ENCODE measurements at places on chromosomes 7 and 10.

- H3K36me3 ChIP-seq = no peaks in the 10 kb centered on the region
- no peak for DNase-seq
- no peak overlapping the region for H3K4me3 ChIP-seq
- no peak overlapping the region for H3K27ac ChIP-seq
Measured at GRCh38 chr7:147245274-147245673, 1128.7 kb downstream of the CNTNAP2 start.

- H3K4me1 ChIP-seq = no peaks in the 10 kb centered on the region
- H3K36me3 ChIP-seq = no peaks in the 10 kb centered on the region
- no peaks in the 10 kb centered on the region for H3K27me3 ChIP-seq
- no peak for DNase-seq
- no peak overlapping the region for H3K27ac ChIP-seq
- H3K4me3 ChIP-seq = no peak overlapping the region
Measured at GRCh38 chr10:118511711-118512110, 83.7 kb downstream of the PRLHR start.

DNA sequence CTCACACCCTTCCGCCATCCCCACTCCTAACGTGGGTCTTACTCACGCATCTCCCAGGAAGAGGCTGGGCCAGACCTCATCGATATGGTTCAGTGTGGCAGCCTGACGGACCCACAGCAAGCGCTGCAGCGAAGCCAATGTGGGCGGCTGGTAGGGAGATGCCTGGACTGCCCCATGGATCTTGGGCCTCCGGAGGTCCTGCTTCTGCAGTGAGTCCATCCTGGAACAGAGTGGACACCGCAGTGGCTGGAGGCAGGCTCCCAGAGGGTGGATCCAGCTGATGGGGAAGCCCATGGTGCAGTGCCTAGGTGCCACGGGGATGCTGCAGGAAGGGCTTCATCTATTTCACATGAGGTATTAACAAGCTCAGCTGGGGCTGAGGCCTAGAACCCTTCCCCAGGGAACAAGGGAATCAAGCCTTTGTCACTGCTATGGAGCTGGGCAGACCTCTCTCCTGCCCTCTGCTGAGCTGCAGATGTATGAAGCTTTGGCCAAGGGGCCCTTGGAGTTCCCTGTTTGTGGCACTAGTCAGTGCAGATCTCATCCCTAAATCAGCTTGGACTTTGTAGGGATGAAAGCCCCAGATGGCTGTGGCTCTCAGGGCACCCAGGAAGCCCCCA is 13.7 kb upstream of the SAMD8 start:
- no peaks in the 10 kb centered on the region for H3K36me3 ChIP-seq
- H3K4me3 ChIP-seq = no peak overlapping the region
- H3K27me3 ChIP-seq = no peaks in the 10 kb centered on the region
- DNase-seq = no peak

DNA sequence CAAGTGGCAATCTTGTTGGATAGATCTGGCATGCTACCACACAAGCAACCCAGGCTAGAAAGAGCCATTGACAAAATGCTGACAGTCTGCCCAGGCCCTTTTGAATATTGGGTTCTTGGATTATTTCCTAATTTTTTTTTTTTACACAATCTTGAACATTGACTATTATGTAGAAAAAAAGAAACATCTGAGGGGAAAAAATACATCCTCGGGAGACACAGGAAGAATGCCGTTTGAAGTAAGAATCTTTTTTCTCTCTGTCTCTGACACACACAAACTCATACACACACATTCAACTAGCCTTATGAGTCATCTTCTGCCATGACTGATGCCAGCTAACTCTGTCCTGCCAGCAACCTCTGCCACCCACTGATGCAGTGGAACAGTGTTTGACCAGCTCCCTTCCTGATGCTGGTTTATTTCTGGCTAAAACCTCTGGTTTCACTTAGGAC is 47.2 kb downstream of the SORBS1 start:
- H3K27ac ChIP-seq = peak overlapping the region; percentile 21
- no peaks in the 10 kb centered on the region for H3K36me3 ChIP-seq
- H3K27me3 ChIP-seq = no peaks in the 10 kb centered on the region
- H3K4me3 ChIP-seq = no peak overlapping the region

- no peaks in the 10 kb centered on the region for H3K27me3 ChIP-seq
- DNase-seq = no peak
- H3K4me3 ChIP-seq = no peak overlapping the region
- no peaks in the 10 kb centered on the region for H3K36me3 ChIP-seq
- no peaks in the 10 kb centered on the region for H3K4me1 ChIP-seq
- H3K27ac ChIP-seq = peak overlapping the region; percentile 73
Measured at GRCh38 chr7:15464667-15465121, 97.1 kb downstream of the AGMO start.

DNA sequence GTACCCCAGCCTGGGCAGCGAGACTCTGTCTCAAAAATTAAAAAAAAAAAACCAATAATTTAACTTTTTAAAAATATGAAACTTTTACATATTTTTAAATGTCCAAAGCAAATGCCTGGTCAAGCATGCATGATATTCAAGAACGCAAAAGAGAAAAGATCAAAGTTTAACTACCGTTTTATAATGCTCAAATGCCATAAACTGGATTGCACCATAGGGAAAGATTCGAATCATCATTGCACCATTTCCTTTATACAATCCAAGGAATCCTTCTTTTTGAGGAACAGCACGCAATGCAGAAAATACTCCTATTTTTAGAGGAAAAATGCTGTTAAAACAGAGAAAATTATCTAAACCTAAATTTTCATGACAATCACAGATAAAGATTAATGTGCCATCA is 20.9 kb downstream of the SLC25A16 start:
- no peak for DNase-seq
- no peaks in the 10 kb centered on the region for H3K36me3 ChIP-seq
- H3K4me3 ChIP-seq = no peak overlapping the region
- no peak overlapping the region for H3K27ac ChIP-seq

GRCh38 chr7:68733219-68734153 is 864.8 kb upstream of the AUTS2 start:
- H3K4me1 ChIP-seq = no peaks in the 10 kb centered on the region
- no peak overlapping the region for H3K27ac ChIP-seq
- H3K27me3 ChIP-seq = no peaks in the 10 kb centered on the region
- DNase-seq = no peak
- H3K4me3 ChIP-seq = no peak overlapping the region

GRCh38 chr10:44557596-44558191 is 172.8 kb upstream of the CXCL12 start:
- no peaks in the 10 kb centered on the region for H3K27me3 ChIP-seq
- no peaks in the 10 kb centered on the region for H3K36me3 ChIP-seq
- DNase-seq = no peak
- no peak overlapping the region for H3K27ac ChIP-seq
- H3K4me3 ChIP-seq = no peak overlapping the region

DNA sequence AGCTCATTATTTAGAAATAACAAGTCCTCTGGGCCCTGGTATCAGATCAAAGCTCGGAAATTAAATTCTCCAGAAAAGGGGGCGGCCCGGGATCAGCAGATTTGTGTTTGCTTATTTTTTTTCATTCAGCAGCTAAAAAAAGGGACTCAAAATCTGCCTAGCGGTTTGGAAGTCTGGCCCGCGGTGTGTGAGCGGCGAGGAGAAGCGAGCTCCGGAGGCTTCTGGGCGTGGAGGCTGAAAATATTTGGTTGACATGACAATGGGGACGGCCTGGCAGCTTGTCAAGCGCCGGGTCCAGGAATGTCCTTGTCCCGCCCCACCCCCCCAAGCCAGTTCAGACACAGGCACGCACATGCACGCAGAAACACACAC is 43.4 kb downstream of the FOXL3 start:
- H3K27ac ChIP-seq = peak overlapping the region; percentile 79
- DNase-seq = no peak
- no peaks in the 10 kb centered on the region for H3K36me3 ChIP-seq
- H3K4me1 ChIP-seq = peaks cover 27% of the 10 kb centered on the region

GRCh38 chr10:64037071-64037661 is 516.0 kb downstream of the REEP3 start:
- H3K27ac ChIP-seq = no peak overlapping the region
- peaks cover 4% of the 10 kb centered on the region for H3K27me3 ChIP-seq
- no peaks in the 10 kb centered on the region for H3K4me1 ChIP-seq
- no peaks in the 10 kb centered on the region for H3K36me3 ChIP-seq
- DNase-seq = no peak

DNA sequence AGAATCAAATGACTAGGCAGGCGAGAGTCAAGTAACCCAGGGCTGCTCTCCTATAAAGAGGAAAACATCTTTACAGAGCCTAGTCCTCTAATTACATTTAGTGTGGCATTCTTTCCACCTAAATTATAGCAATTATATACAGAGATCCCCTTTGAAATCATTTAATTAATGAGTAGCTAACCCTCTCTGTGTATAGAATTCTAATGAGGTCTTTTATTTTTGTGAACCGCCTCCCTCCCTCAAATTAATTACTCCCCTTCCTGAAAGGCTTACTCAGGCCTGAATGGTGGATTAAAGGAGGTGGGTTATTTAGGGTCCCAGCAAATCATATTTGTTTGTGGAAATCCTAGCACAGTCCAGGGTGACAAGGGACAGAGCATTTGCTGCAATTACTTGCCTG is 551.8 kb downstream of the SORCS3 start:
- no peak overlapping the region for H3K27ac ChIP-seq
- H3K4me1 ChIP-seq = no peaks in the 10 kb centered on the region
- H3K27me3 ChIP-seq = no peaks in the 10 kb centered on the region
- no peaks in the 10 kb centered on the region for H3K36me3 ChIP-seq

DNA sequence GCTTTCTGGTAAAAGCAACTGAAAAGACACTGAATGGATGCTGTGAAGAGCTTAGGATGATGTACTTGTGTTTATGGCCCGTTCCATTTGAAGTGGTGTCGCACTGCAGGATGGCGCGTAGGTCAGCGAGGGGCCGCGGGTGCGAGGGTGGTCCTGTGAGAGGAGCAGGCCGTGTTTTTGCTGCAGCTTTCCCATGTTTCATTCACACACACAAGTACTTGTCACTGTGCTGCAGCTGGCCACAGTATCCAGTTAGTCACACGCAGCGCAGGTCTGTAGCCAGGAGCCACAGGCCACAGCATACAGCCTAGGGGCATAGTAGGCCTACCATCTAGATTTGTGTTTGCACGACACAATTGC is 23.2 kb downstream of the WIPI2 start:
- H3K36me3 ChIP-seq = peaks cover 3% of the 10 kb centered on the region
- no peak for DNase-seq
- no peaks in the 10 kb centered on the region for H3K4me1 ChIP-seq
- H3K4me3 ChIP-seq = no peak overlapping the region

- H3K4me3 ChIP-seq = no peak overlapping the region
- no peaks in the 10 kb centered on the region for H3K36me3 ChIP-seq
- H3K27me3 ChIP-seq = no peaks in the 10 kb centered on the region
- no peak for DNase-seq
Measured at GRCh38 chr10:125174360-125174759, 14.0 kb upstream of the CTBP2 start.

- H3K27me3 ChIP-seq = no peaks in the 10 kb centered on the region
- H3K27ac ChIP-seq = no peak overlapping the region
- H3K4me1 ChIP-seq = no peaks in the 10 kb centered on the region
- no peak overlapping the region for H3K4me3 ChIP-seq
- no peak for DNase-seq
Measured at GRCh38 chr7:33185786-33186185, 56.4 kb downstream of the BBS9 start.

DNA sequence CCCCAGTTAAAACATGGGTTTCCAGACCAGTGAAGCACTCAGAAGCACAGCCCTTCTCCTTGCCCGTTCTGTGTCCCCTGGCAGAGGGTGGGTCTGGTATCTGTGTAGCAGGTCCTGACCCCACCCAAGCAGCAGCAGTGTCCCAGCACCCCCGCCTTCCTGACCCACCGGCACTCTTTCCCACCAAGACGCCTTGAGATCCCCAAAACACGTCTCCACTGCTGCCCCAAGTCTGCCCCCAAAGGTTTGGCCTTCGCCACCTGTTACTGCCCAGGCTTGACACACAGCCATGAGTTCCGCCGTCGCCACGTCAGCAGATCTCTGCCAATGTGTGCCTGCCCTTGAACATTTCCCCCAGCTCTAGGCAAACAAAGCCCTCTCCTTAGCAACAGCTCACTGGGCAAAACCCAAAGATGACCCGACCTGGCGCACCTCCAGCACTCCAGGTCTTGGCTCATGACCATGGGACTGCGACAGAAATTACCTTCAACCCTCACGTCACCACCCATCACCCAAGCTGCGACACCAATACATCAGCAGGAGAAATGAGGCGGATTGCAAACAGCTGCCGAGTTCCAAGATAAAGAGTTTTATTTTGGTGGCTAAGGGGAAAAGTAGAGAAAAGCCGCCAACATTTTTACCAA is 75.6 kb downstream of the CTBP2 start:
- no peaks in the 10 kb centered on the region for H3K36me3 ChIP-seq
- peak overlapping the region; percentile 51 for H3K27ac ChIP-seq

GRCh38 chr7:140229591-140230515 is 53.1 kb upstream of the KDM7A start:
- H3K36me3 ChIP-seq = no peaks in the 10 kb centered on the region
- no peak for DNase-seq
- peak overlapping the region; percentile 54 for H3K4me3 ChIP-seq

DNA sequence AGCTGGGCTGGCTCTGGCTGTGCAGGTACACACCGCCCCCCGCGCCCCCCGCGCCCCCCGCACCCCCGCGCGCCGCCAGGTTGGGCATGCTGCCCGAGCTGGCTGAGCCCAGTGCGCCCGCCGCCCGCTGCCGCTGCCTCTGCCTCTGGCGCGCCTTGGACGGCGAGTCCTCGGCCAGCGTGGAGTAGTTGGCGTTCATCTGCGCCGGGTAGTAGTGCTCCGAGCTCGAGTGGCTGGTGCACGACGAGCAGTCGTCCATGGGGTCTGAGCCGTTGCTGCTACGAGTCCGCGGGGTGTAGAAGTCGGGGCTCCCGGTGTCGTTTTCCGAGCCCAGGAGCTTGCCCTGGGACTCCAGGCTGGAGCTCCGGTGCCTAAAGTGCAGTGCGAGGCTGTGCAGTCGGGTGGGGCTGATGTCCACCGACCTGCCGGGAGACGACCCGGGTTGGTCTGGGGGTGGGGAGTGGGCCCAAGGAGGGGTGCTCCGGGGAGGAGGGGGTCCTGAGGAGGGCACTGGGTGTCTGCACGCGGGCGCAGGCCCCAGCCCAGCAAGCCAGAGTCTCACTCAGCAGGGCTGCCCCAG is 70.4 kb downstream of the PRPF18 start:
- peaks cover 11% of the 10 kb centered on the region for H3K4me1 ChIP-seq
- H3K27me3 ChIP-seq = no peaks in the 10 kb centered on the region
- H3K36me3 ChIP-seq = no peaks in the 10 kb centered on the region
- no peak overlapping the region for H3K27ac ChIP-seq
- H3K4me3 ChIP-seq = no peak overlapping the region

- no peak overlapping the region for H3K27ac ChIP-seq
- H3K36me3 ChIP-seq = no peaks in the 10 kb centered on the region
- no peak for DNase-seq
- no peaks in the 10 kb centered on the region for H3K4me1 ChIP-seq
- no peaks in the 10 kb centered on the region for H3K27me3 ChIP-seq
- no peak overlapping the region for H3K4me3 ChIP-seq
Measured at GRCh38 chr7:12152196-12152918, 58.7 kb upstream of the TMEM106B start.

Measured in tibial nerve (tissue), 4 donors.